ENCODE measurements at places on chromosomes 4 and X.

DNA sequence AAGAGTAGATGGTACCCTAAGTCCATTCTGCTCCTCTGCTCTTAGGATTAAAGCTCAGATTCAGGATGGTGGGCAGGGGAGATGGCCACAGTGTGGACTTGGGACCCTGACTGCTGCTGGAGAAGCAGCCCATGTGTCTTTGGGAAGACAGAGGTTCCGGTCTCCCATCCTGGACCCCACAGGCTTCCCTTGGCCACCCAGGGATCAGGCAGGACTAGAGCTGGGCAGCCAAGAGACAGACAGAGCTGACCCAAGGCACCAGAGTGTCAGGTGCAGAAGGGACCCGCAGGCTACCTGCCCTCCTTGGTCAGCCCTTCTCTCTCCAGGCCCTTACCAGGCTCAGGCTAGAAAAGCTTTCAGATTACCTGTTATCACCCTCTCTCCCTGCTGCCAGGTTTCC is 25.7 kb upstream of the SHROOM4 start:
- 0 out of 2 replicates have a peak, but pooled peaks cover 3% of the 10 kb centered on the region for H3K4me1 ChIP-seq
- no peak overlapping the region for H3K27ac ChIP-seq
- H3K4me3 ChIP-seq: no peak overlapping the region
- no peaks in the 10 kb centered on the region for H3K36me3 ChIP-seq

DNA sequence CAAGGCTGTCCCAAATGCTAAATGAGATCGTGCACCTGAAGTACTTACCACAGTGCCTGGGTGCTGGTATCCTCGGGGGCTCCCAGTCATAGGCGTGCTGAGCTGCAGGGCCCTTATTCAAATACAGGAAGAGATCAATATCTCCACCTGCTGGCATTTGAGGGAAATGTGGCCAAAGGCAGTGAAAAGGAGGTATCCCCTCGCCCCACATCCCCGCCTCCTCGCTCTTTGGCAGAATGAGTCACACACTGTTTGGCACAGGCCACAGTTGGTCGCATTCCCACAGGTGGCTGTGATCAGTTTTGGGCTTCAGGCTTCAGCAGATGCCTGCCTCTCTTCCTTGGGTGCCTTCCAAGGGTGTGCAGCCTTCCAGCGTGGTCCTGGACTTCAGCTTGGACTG is 28.4 kb downstream of the ZNF185 start:
- H3K27ac ChIP-seq: no peak overlapping the region
- DNase-seq: peak; percentile 73
- no peaks in the 10 kb centered on the region for H3K4me1 ChIP-seq
- no peaks in the 10 kb centered on the region for H3K27me3 ChIP-seq
- H3K36me3 ChIP-seq: no peaks in the 10 kb centered on the region

- no peak overlapping the region for H3K27ac ChIP-seq
- no peak for DNase-seq
- H3K27me3 ChIP-seq: no peaks in the 10 kb centered on the region
- no peaks in the 10 kb centered on the region for H3K4me1 ChIP-seq
Observed at GRCh38 chr4:149891426-149891825, 75.8 kb upstream of the IQCM start.

DNA sequence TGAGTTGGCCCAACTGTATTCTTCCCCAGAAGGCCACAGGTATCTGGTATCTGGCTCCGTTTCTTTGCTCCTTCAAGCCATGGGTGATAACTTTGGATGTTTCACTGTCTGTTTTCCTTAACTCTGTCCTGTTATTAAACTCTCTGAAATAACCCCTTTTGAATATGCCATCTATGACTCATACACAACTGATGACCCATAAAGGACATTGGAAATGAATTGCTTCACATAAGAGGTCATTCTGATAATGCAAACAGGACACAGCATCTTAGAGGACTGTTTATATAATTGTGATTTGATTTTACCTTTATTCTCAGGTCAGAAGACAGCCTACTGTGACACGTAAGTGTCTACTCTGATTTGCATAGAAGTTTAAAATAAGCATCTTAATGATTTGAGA is 227.7 kb downstream of the VEGFC start:
- DNase-seq: no peak
- H3K4me3 ChIP-seq: no peak overlapping the region
- no peak overlapping the region for H3K27ac ChIP-seq
- no peaks in the 10 kb centered on the region for H3K4me1 ChIP-seq
- no peaks in the 10 kb centered on the region for H3K27me3 ChIP-seq

All from SJCRH30 (cell line).